ENCODE measurements at places on chromosomes 7 and 10.

- DNase-seq: peak; percentile 77
Observed at GRCh38 chr10:115710136-115710535, 562.9 kb downstream of the GFRA1 start.

DNA sequence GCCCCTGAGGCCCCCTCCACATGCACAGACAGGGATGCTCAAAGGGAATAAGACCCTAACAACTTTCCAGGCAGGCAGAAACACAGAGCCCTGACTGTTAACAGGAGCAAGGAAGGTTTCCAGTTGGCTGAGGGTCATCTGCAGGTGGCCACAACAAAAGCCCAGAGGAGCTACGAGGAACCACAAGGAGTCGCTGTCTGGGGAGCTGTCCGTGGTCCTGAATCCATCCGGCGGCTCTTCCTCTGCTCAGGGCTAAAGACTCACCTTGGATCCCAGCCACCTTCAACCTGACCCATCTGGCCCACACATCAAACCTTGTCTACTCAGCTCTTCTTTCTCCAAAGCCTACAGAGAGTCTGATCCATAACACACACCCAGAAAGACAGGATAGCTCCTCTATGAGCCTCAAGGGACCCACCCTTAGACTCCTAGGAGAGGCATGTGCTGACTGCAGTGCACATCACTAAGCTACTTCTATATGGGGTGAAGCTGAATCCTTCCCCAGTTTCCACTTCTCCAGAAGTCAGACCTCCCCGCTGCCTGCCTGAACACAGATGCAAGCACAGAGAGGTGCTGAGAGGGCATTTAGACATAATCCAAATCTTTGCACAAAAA, 104.0 kb downstream of the SLIT1 start:
- no peak for DNase-seq

DNA sequence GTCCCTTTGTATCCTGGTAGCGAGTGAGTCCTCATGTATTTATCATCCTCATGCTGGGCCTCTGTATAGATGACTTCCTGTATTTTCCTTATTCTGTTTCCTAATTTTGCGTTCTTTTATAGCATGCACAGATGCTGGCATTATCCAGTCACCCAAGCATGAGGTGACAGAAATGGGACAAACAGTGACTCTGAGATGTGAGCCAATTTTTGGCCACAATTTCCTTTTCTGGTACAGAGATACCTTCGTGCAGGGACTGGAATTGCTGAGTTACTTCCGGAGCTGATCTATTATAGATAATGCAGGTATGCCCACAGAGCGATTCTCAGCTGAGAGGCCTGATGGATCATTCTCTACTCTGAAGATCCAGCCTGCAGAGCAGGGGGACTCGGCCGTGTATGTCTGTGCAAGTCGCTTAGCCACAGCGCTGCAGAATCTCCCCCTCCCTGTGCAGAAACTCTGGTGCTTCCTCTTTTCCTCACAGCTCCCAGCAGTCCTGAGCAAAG, 183.1 kb upstream of the PRSS58 start:
- no peak for DNase-seq

DNA sequence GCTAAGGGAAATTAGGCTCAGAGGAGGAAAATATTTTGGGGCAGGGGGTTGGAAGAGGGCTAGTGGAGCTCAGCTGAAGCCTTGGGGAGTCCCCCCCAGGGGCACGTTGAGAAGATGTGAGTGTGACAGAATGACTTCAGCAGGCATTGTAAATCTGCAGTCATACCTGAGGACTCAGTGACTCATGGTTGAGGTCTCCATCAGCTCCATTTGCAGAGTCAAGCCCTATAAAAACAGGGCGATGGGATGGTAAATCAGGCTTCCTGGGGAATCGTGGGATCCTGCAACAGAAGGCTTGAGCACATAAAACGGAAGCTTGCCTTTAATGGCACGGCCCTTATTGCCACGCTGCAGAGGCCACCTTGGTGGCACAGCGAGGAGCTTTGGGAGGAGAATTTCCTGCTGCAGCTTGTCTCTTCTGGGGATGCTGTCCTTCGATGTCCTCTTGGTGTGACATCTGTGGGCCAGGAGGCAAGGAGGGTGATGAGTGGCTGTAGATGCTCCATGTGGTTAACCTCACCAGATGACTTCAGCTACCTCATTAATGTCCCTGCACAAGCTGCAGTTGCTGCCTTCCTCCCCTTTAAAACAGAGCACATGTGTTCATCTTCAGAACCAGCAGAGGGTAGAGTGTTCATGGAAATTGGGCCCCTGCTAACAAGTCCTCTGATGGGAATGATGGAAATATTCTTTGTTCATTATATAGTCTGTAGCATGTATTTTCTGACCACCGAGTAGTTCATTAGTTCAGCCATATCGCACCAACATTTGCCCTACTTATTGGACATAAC, 285.9 kb downstream of the LRMDA start:
- no peak for DNase-seq

DNA sequence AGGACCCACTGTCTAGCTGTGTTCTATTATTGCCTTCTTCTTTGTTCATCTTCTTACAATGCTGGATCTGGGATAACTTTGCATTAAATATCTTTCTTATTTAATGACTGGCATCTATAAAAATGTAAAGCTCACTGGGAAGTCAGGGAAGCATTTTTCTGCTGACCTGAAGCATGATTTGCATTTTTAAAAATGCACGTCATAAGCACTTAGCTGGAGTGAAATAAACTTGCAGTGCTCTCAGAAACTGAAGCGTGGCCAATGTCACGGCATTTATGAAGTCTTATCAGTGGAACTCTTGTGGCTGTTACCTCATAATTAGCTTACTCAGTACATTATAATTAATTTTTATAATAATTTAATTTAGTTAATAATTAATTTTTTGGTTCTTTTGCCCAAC, 59.1 kb downstream of the FRMD4A start:
- DNase-seq: no peak

Measured in NCI-H1105 treated with DMSO at 0.1 percent for 48 hours (cell line).